ENCODE measurements at places on chromosomes 1 and 21.

GRCh38 chr1:84721152-84721551 is 30.9 kb upstream of the SSX2IP start:
- DNase-seq, result no peak

DNA sequence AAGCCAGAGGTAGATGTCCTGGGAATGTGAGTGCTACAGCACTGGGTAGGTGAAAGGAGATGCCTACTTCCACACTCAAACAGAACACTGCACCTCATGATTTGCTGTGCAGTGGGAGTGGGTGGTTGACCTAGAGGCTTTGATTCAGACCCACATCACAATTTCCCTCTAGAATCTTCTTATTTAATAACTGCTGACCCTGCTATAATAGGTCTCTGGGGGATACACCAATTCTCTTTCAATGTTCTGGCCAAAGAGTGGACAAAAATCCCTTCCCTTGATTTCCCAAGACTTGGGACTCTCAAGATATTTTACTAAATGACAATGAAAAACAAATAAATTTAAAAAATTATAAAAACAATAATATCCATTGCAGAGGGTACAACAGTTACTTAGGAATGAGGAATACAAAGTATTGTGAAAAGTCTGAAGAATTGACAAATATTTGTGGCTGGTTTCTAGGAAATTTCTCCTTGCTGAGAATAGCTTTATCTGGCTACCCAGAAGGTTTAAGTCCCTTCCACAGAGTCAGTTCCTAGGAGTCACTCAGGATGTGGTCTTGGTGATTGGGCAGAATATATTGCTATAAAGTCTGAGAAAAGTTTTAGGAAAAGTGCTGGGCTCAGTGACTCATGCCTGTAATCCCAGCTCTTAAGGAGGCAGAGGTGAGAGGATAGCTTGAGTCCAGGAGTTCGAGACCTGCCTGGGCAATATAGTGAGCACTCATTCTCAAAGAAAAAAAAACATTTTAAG is 2.4 kb upstream of the FCGR2A start:
- DNase-seq, result no peak

DNA sequence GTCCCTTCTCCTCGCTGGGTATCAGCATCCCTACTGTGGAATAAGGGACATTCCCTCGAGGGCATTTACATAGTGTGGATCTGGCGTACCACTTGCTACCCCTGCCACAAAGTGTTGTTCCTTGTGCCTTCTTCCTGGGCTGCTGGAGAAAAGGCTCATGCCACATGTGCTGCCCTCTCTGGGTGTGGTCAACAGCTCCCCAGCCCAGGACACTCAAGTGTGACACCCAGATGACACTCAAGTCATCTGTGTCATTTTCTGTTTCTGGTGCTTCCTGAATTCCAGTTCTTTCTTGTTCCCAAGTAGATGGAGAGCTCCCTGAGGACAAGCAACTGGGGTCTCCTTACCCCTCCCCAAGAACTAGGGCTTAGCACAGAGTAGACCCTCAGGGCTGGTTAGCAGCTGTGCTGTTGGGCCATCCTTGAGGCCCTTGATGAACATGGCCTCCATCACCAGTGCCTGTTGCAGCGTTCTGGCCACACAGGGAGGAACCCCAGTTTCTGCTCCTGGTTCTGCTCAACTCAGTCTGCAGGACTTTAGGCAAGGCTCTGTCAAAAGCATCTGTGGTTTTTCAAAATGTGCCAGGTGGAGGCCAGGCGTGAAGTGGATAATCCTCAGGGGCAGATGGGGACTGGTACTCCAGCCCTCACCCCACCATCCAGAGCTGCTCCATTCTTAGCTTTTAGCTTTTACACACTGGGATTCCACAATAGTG is 49.0 kb upstream of the CLIC4 start:
- DNase-seq, result no peak

DNA sequence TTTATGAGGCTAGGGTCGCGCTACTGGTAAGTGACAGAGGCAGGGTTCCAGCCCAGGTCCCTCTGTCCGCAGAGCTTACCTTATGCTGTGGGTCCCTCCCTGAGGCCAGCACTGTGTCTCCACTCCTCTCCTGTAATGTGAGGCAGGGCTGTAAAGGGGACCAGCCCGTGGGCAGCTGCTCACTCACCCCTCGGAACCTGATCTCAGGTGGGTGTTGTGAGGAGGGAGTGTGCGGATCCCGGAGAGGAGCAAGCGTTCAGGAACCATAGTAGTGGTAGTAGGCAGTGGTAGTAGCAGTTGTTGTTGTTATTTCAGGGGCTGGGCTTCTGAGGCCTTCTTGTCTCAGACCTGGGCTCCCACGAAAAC is 1.7 kb downstream of the ZC3H12A start:
- no peak for DNase-seq

All from DMS153 (cell line).